ENCODE measurements at places on chromosomes 12 and 14. TPM values are rescaled to one million over a fixed set of nuclear protein-coding genes. Genes with fewer than 3 reads are reported as not detected.

Gene CHGA
- total RNA-seq = not detected

- no peaks in the 10 kb centered on the region for H3K27me3 ChIP-seq
- H3K4me3 ChIP-seq = no peak overlapping the region
- no peak overlapping the region for H3K27ac ChIP-seq
- peaks cover 49% of the 10 kb centered on the region for H3K36me3 ChIP-seq
- no peak for DNase-seq
- peaks cover 18% of the 10 kb centered on the region for H3K4me1 ChIP-seq
Observed at GRCh38 chr12:111494676-111495075, 89.0 kb downstream of the SH2B3 start.

Gene E2F7
- total RNA-seq = 16.5 TPM

Gene CNTN1
- total RNA-seq = 0.29 TPM

DNA sequence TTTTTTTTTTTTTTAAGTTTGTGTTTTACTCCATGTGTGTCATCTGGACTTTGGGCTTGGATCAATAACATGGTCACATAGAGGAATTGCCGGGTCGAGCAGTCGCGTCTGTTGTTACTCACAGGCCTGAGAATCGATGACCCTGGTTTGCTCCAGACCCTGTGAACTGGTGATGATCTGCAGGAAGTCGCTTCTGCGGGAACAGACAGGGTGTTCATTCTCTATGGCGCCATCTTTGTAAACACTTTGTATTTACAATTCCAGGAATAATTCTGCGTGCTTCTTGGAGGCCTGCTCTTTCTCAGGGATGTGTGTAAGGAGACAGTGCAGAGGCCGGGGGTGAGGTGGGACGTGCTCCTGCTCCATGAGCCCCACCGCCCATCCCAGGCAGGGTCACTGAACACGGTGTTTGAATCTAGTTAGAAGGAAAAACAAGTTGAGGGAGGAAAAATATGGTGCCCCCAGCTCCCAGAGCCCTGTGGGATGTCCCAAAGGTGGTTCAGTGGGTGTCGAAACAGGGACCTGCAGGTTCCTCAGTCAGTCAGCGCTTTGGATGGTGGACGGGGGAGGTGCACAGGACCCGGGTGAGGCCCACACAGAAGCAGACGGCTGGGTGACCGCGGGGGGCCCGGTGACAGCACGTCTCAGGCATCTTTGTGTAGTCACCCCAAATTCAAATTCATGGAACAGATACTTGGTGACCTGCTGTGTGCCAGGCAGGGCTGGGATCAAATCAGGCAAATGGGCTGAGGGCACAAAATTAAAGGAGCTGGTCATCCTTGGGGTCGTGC is 58.8 kb downstream of the ADGRD1 start:
- H3K4me1 ChIP-seq = no peaks in the 10 kb centered on the region
- H3K27me3 ChIP-seq = no peaks in the 10 kb centered on the region
- H3K4me3 ChIP-seq = no peak overlapping the region
- no peaks in the 10 kb centered on the region for H3K36me3 ChIP-seq

Gene P2RX2
- not detected for total RNA-seq

- peak; percentile 14 for DNase-seq
- no peaks in the 10 kb centered on the region for H3K36me3 ChIP-seq
- H3K27ac ChIP-seq = no peak overlapping the region
- H3K4me3 ChIP-seq = no peak overlapping the region
- H3K27me3 ChIP-seq = no peaks in the 10 kb centered on the region
- H3K4me1 ChIP-seq = peaks cover 3% of the 10 kb centered on the region
Observed at GRCh38 chr12:90366286-90366685, 588.7 kb downstream of the CCER1 start.

Gene INF2
- total RNA-seq = 46.6 TPM

DNA sequence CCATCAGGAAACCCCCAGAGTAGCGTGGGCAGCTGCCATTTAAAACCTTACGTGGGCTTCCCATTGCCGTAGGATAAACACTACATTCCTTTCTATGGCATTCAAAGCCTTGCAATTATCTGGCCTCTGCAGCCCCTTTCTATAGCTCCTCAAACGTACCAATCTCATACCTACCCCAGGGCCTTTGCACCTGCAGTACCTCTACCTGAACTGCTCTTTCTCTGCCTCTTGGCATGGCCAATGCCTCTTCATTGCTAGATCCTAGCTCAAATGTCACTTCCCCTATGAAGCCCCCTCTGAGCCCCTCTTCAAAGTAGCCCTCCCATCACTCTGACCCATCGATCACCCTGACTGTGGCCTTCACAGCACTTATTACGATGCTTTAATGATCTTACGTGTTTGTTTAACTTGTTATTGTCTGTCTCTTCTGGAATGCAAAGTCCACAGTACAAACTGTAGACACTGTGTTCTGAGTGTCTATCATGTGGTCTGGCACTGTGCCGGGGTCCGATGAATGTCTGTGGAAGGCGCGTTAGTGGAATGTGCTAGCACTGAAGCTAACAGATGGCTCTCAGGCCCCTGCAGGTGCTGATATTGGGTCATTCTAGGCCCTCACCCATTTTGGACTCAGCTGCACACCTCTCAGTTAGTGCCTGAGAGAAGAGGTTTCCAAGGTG is 157.3 kb upstream of the NOS1 start:
- H3K4me3 ChIP-seq = no peak overlapping the region
- H3K4me1 ChIP-seq = peaks cover 3% of the 10 kb centered on the region
- DNase-seq = peak; percentile 23
- no peak overlapping the region for H3K27ac ChIP-seq

DNA sequence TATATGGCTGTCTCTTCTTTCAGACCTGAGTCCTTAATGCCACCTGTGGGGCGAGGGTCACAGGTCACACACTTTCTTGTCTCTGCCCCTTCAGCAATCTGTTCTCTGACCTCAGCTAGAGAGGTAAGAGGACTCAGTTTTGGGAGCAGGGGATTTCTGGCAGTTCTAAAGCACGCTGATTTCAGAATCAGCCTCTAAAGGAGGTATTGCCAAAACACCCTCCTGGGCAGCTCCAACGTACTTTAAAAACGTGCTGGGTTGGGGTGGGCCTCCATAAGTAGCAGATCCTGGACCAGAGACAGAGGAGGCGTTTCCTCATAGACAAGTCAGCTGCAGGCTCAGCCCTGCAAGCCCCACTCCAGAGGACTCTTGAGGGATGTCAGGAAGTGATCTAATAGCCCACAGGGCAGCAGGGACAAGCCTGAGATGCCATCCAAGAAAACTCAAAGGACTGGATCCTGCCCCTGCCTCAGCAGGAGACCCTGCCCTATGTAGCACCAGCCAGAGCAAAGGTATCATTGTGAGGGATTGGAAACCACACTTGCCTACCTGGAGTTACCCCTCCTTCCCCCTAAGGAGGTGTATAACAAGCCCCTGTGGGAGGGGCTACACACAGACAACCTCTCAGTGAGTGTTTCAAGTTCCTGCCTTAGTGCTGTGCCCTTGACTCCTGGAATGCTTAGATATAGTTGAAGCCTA is 8.5 kb downstream of the CTDSP2 start:
- H3K27me3 ChIP-seq = no peaks in the 10 kb centered on the region
- peaks cover 85% of the 10 kb centered on the region for H3K4me1 ChIP-seq
- peak; percentile 93 for DNase-seq
- H3K4me3 ChIP-seq = peak overlapping the region; percentile 15
- peak overlapping the region; percentile 74 for H3K27ac ChIP-seq
